NCI-H510A (cell line): ENCODE measurements at places on chromosomes 5 and 9.

- no peak for DNase-seq
These were observed 27.5 kb downstream of the FSD1L start for GRCh38 chr9:105475302-105475701.

- no peak for DNase-seq
These were observed 65.7 kb upstream of the FANCC start for GRCh38 chr9:95383185-95383676.

- DNase-seq, result no peak
These were observed 5.0 kb upstream of the TMEM268 start for GRCh38 chr9:114606068-114606467.

DNA sequence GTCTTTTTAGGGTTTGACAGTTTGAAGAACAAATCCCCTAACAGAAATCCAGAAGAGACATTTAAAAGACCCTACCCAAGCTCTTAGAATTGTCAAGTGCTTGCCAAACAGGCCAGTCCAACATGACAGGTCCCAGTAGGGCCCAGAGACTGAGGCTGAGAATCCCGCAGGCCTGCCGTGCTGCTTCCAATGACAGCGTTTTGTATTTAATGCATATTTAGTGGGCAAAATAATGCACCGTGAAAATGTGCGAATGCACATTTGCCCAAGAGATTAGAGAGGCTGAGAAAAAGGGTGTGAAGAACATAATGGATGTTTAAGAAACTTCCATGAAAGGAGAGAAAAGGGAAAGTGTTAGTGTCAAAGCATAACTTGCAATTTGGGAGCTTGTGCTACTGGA is 57.6 kb downstream of the CD180 start:
- no peak for DNase-seq

DNA sequence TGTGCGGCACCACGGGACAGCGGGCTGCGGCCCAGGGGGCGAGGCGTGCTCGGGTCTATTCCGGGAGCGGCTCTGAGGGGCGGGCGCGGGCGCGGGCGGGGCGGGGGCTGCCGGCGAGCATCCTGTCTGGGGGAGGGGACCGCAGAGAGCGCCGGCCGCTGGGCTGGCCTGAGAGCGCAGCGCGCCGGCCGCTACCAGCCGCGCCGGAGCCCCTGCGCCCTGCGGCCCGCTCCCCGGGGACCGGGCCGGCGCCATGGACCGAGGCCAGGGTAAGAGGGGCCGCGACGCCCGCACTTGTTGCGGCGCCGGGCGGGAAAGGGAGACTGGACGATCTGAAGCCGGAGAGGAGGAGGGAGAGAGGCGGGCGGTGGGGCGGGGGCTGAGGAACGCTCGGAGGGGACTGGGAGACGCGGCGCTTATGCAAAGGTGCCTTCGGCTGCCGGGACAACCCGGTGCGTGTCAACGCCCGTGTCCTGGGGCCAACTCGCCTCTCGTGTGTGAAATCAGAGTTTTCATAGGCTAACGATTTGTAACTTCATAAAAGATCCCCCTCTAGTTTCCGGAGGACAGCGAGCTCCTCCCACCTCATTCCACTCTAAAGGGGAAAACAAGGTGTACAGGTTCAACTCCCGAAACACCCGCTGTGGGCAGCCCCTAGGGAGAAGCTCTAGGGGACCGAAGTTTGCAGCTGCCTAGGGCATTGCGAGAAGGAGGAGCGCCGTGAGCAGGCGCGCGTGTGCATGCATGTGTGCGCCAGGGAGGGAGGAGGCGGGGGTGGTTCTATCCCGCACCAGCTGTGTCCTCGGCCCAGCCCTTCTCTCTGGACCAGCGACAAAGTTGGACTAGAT is at the start of gene AFAP1L1:
AFAP1L1 (plus strand) TSS at position 144 of the 848 bp plus-strand sequence; CDS start at position 254, 110 bp downstream.
- DNase-seq, result peak; percentile 51

DNA sequence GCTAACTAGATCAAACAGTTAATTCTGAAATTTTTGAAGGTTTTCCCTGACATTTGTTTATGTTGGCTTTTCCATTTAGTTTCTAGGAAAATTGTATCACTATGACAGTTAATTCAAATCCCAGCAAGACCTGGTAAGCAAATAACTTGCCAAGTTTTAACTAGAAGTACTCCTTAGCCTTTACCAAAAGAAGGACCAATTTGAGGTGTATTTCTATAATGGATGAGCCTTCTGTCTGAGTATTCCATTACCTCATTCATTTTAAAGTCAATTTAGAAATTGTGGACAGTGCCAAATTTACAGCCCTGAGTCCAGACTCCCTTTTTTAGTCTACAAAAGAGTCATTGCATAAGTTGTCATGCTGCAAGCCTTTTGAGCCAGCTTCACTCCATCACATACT is 687.6 kb downstream of the CETN3 start:
- DNase-seq, result no peak

GRCh38 chr9:137302118-137302448 is at the start of gene NRARP:
Gene NRARP (minus strand): TSS chr9:137302271. CDS start chr9:137301928, 343 bp downstream.
- peak; percentile 70 for DNase-seq

GRCh38 chr5:78065663-78066062 is 228.8 kb downstream of the AP3B1 start:
- DNase-seq, result no peak

- no peak for DNase-seq
These were observed 524.4 kb downstream of the PRR16 start for GRCh38 chr5:120988491-120988890.

DNA sequence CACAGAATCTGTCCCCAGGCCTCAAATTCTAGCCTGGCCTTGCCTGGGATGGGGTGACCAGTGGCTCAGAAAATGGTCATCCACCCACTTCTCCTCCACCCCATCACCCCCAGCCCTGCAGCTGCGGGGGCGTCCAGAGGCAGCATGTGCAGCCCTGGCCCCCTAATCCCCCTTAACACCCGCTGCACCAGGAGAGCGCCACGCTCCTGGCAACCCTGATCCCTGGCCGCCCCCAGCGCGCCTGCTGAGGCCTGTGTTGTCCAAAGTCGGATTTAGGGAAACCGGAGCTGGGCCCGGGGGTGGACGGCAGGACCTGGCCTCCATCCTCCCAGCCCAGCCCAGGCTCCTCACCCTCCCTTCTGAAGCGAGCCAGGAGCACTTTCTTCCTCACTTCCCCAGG is 22.0 kb downstream of the NR5A1 start:
- no peak for DNase-seq

- DNase-seq, result no peak
These were observed 4.9 kb downstream of the PDCD1LG2 start for GRCh38 chr9:5515261-5515650.
